ENCODE measurements at places on chromosomes 16 and 17. TPM values are rescaled to one million over a fixed set of nuclear protein-coding genes. Genes with fewer than 3 reads are reported as not detected.

CFAP52 gene
- not detected for total RNA-seq

LLGL1 gene
- 23.5 TPM for total RNA-seq

NOS2 gene
- 0.05 TPM for total RNA-seq

GLIS2 gene
- total RNA-seq = 1.4 TPM

ZDHHC1 gene
- total RNA-seq = 0.85 TPM

ERN1 gene
- total RNA-seq = 52.1 TPM

Data from activated CD4-positive, alpha-beta T cell treated with anti-CD3 and anti-CD28 coated beads, Interleukin-2, amount 10 ng/mL, durations not matched to agents 24 days and 14 days (primary cell).